Activated B cell treated with CpG ODN at 0.5 μM for 24 hours (primary cell): ENCODE measurements at places on chromosomes 6 and 20. TPM values are rescaled to one million over a fixed set of nuclear protein-coding genes. Genes with fewer than 3 reads are reported as not detected.
A peak's percentile ranks its signal among the peaks of the same experiment; 100 is the strongest.

- H3K36me3 ChIP-seq = peaks cover 87% of the 10 kb centered on the region
- no peak overlapping the region for H3K4me3 ChIP-seq
- DNase-seq = no peak
- H3K27me3 ChIP-seq = no peaks in the 10 kb centered on the region
- peaks cover 28% of the 10 kb centered on the region for H3K4me1 ChIP-seq
- no peak overlapping the region for H3K27ac ChIP-seq
Observed at GRCh38 chr6:109369728-109370127, 12.5 kb downstream of the CD164 start.

DNA sequence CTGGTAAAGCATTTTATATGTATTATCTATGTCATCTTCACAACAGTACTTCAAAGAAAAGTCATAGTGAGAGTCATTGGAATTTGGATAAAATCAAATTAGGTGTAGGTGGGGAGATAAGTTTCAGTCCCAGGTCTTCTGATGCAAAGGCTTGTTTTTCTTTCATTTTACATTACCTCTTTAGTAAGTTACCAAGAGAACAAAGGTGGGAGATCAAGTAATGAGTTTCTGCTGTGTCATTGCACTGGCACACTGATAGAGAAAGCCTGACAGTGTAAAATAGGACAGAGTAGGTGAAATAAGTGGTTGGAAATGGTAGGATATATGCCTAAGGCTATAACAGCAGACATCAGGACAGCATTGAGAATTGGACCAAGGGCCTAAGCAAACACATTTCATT lies 250.4 kb downstream of the NKAIN2 start:
- H3K27ac ChIP-seq = no peak overlapping the region
- H3K27me3 ChIP-seq = no peaks in the 10 kb centered on the region
- no peaks in the 10 kb centered on the region for H3K36me3 ChIP-seq
- no peaks in the 10 kb centered on the region for H3K4me1 ChIP-seq
- no peak overlapping the region for H3K4me3 ChIP-seq

- H3K27me3 ChIP-seq = no peaks in the 10 kb centered on the region
- no peak for DNase-seq
- peaks cover 11% of the 10 kb centered on the region for H3K4me1 ChIP-seq
Observed at GRCh38 chr20:32465092-32465900, 107.2 kb downstream of the ASXL1 start.

GRCh38 chr6:73516514-73517489 lies 4.0 kb downstream of the EEF1A1 start:
- DNase-seq = no peak
- H3K36me3 ChIP-seq = peaks cover 74% of the 10 kb centered on the region
- peak overlapping the region; percentile 72 for H3K4me3 ChIP-seq
- H3K27ac ChIP-seq = peak overlapping the region; percentile 80
- no peaks in the 10 kb centered on the region for H3K27me3 ChIP-seq

GRCh38 chr20:1933465-1933870 lies 38.3 kb downstream of the SIRPA start:
- peaks cover 2% of the 10 kb centered on the region for H3K4me1 ChIP-seq
- H3K4me3 ChIP-seq = no peak overlapping the region

Gene SLCO4A1
- 27.8 and 38.9 TPM in 2 replicates for total RNA-seq

DNA sequence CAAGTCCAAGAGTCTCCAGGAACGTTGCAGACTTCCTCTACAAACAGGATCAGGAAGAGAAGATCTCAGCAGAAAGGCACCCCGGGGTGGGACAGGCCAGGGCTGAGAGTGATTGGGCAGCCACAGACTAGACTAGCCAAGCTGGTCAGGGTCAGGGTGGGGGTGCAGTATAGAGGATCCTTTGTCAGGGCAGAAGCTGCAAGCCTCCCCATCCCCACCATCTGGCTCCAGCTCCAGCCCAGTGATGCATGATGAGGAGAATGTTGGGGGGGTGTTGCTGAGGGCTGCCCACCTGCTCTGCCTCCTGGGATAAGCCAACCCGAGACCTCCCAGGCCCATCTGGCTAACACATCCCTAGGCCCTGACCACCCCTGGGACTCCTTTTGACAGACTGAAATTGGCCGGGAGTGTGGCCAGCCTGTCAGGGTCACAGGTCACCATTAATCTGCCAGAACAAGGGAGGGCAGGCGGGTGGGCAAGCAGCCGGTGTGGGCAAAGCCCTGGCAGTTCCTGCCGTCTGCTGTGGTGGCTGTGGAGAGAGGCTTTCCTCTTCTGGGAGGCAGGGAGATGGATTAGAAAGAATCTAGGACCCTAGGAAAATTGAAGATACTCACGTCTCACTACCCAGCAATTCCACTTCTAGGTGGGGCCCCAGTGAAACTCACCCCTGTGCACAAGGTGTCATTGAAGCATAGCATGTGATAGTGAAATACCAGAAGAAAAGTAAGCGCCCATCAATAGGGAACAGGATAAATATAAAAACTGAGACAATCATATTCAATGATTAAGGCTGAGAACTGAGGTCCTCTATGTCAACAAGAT lies 22.1 kb upstream of the SNTA1 start:
- peak overlapping the region; percentile 35 for H3K4me3 ChIP-seq
- peaks cover 25% of the 10 kb centered on the region for H3K4me1 ChIP-seq

Gene WFDC5
- not detected in 2 replicates for total RNA-seq

GRCh38 chr20:8255945-8256632 lies 124.0 kb downstream of the PLCB1 start:
- no peaks in the 10 kb centered on the region for H3K27me3 ChIP-seq
- no peaks in the 10 kb centered on the region for H3K4me1 ChIP-seq
- no peaks in the 10 kb centered on the region for H3K36me3 ChIP-seq
- no peak overlapping the region for H3K4me3 ChIP-seq

Gene LYRM4
- 51.2 and 52.2 TPM in 2 replicates for total RNA-seq

- H3K27me3 ChIP-seq = no peaks in the 10 kb centered on the region
- H3K36me3 ChIP-seq = no peaks in the 10 kb centered on the region
- H3K4me3 ChIP-seq = no peak overlapping the region
Observed at GRCh38 chr6:23184351-23184750, 615.0 kb downstream of the HDGFL1 start.

GRCh38 chr20:64113796-64114355 lies 6.5 kb upstream of the NPBWR2 start:
- DNase-seq = no peak
- peaks cover 13% of the 10 kb centered on the region for H3K4me1 ChIP-seq
- H3K36me3 ChIP-seq = no peaks in the 10 kb centered on the region
- no peaks in the 10 kb centered on the region for H3K27me3 ChIP-seq

DNA sequence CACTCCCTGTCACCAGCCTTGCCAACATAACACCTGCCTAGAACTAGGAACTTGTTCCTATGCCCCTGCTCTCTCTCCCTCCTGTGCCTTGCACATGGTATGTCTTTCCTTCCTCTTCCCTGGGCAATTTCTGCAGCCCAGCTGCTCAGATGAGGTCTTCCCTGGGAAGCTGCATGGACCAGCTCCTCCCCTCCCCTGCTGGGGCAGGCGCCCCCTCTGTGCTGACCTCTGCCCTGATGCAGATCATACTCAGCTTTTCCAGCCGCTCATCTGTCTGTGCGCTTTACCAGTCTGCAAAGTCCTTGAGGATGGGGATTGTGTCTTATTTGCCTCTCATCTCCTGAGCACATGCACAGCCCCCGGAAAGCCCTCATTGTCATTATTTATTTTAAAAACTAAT lies 161.8 kb downstream of the SCML4 start:
- no peaks in the 10 kb centered on the region for H3K27me3 ChIP-seq
- peaks cover 55% of the 10 kb centered on the region for H3K4me1 ChIP-seq
- DNase-seq = no peak
- no peak overlapping the region for H3K4me3 ChIP-seq

Gene GHRH
- not detected in 2 replicates for total RNA-seq

DNA sequence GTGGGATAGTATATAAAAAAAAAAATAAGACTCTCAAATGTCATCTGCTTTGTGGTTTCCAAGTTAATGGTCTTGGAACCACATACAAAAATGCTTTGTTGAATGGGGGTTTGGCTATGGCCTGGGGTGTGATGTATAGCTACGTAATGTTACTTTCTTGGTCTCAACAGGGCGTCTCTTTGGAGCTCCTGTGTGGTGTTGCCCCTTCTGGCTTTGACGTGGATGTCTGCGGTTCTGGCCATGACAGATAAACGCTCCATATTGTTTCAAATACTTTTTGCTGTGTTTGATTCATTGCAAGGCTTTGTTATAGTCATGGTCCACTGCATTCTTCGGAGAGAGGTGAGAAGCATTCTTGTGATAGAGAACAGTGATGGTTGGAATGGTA lies 457.7 kb downstream of the LMBRD1 start:
- no peak overlapping the region for H3K4me3 ChIP-seq
- H3K27ac ChIP-seq = no peak overlapping the region
- no peaks in the 10 kb centered on the region for H3K36me3 ChIP-seq
- no peaks in the 10 kb centered on the region for H3K4me1 ChIP-seq

Gene LPIN3
- 0.60 and 0.66 TPM in 2 replicates for total RNA-seq

Gene AIF1
- 1.4 and 2.0 TPM in 2 replicates for total RNA-seq

Gene SRSF12
- total RNA-seq = not detected in 2 replicates

DNA sequence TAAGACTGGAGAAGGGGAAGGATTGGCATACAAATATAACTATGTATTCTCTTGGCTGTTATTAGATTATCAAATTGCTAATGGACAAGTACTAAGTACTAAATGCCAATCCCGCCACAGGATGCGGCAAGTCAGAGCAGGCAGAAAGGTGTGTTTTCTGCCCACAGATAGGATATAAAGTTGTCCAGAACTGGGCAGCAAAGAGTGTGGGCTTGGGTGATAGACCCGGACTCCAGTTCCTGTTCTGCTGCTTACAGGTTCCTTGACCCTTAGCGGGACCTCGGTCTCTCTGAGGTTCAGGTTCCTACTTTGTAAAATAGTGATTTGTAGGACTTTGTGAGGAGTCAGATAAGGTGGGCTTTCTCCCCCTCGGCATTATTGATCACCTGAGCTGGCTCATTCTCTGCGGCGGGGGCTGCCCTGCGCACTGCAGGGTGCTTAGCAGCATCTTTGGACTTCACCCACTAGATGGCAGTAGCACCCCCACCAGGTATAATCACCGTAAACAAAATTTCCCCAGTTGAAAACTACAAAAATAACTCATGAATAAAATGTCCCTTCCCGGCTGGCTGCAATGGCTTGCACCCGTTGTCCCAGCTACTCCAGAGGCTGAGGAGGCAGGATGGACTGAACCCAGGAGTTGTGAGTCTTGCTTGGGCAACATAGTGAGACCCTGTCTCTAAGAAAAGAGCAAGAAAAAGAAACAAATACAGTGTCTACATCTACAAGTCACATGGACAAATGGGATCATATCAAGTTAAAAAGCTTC lies 193.1 kb downstream of the DOK5 start:
- H3K4me1 ChIP-seq = peaks cover 6% of the 10 kb centered on the region
- DNase-seq = no peak
- peaks cover 17% of the 10 kb centered on the region for H3K27me3 ChIP-seq
- no peak overlapping the region for H3K27ac ChIP-seq
- H3K36me3 ChIP-seq = no peaks in the 10 kb centered on the region
- no peak overlapping the region for H3K4me3 ChIP-seq

DNA sequence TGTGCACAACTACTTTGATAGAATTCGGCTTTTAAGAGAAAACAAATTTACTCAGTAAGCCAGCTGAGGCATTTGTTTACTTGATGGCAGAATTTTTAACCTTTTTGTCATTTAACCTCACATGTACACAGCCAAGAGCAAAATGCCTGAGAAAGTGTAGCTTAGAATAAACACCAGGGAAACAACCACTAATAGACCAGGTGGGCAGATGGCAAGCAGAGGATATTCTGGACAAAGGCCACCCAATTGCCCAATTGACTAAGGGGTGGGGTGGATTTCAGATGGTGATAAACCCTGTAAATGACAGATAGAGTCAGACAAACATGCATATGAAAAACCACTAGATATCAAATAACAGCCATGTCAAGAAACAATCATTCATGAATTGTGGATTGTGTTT lies 190.7 kb upstream of the FBXL4 start:
- no peak overlapping the region for H3K27ac ChIP-seq
- no peak for DNase-seq
- no peaks in the 10 kb centered on the region for H3K36me3 ChIP-seq

Gene MDFI
- not detected in 2 replicates for total RNA-seq

- H3K27ac ChIP-seq = no peak overlapping the region
- H3K27me3 ChIP-seq = no peaks in the 10 kb centered on the region
- DNase-seq = no peak
Observed at GRCh38 chr20:48864738-48865318, 37.0 kb upstream of the PREX1 start.

GRCh38 chr20:43974695-43975094 lies 60.0 kb downstream of the TOX2 start:
- no peaks in the 10 kb centered on the region for H3K4me1 ChIP-seq
- H3K36me3 ChIP-seq = no peaks in the 10 kb centered on the region
- no peak for DNase-seq
- H3K27me3 ChIP-seq = peaks cover 5% of the 10 kb centered on the region
- H3K27ac ChIP-seq = no peak overlapping the region

GRCh38 chr6:109793021-109793420 lies 101.9 kb downstream of the FIG4 start:
- no peak for DNase-seq
- peaks cover 11% of the 10 kb centered on the region for H3K4me1 ChIP-seq
- peaks cover 80% of the 10 kb centered on the region for H3K36me3 ChIP-seq
- peak overlapping the region; percentile 30 for H3K27ac ChIP-seq
- H3K27me3 ChIP-seq = no peaks in the 10 kb centered on the region

DNA sequence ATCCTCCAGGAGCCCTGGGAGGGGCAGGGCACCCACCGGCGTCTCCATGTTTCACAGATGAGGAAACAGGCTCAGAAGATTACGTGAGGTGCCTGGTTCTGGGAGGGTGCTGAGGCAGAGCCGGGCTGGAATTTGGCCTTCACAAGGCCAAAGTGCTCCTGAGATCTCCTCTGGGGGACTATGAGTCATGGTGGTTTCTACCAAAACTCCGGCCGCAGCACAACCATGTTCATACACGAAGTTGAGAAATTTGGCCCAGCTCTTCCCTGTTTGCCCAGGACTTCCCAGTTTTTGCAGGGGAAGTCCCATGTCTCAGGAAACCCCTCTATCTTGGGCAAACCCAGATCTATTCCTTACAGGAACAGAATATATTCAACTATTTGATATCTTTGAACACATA lies 172.9 kb upstream of the CDYL start:
- no peak overlapping the region for H3K4me3 ChIP-seq
- no peaks in the 10 kb centered on the region for H3K36me3 ChIP-seq
- H3K27me3 ChIP-seq = peaks cover 23% of the 10 kb centered on the region
- H3K27ac ChIP-seq = no peak overlapping the region

Gene CCN6
- not detected in 2 replicates for total RNA-seq

GRCh38 chr6:69343851-69344250 lies 453.0 kb downstream of the LMBRD1 start:
- DNase-seq = no peak
- H3K4me1 ChIP-seq = no peaks in the 10 kb centered on the region
- H3K27me3 ChIP-seq = no peaks in the 10 kb centered on the region
- H3K27ac ChIP-seq = no peak overlapping the region
- no peaks in the 10 kb centered on the region for H3K36me3 ChIP-seq

DNA sequence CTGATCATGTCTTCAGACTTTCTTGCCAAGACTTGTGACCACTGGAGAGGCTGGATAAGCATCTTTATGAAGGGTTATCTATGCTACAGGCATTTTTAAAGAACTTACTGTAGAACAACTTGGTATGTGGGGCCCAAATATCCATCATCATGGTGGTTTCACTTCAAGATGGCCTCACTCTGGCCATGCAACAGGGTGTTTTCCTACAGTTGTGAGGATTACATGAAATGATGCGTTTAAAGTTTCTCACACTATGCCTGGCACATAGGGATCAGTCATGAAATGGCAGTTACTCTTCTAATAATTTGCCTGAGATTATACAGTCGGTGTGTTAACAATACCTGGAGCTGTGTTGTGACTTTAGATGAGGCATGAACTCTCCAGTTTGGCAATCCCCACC lies 13.0 kb downstream of the SLC2A10 start:
- DNase-seq = no peak
- H3K36me3 ChIP-seq = no peaks in the 10 kb centered on the region
- H3K27me3 ChIP-seq = peaks cover 3% of the 10 kb centered on the region
- no peak overlapping the region for H3K4me3 ChIP-seq
